ENCODE measurements at places on chromosomes 1 and 21.

- DNase-seq: no peak
These were observed 36.6 kb downstream of the VANGL2 start for GRCh38 chr1:160436966-160437365.

DNA sequence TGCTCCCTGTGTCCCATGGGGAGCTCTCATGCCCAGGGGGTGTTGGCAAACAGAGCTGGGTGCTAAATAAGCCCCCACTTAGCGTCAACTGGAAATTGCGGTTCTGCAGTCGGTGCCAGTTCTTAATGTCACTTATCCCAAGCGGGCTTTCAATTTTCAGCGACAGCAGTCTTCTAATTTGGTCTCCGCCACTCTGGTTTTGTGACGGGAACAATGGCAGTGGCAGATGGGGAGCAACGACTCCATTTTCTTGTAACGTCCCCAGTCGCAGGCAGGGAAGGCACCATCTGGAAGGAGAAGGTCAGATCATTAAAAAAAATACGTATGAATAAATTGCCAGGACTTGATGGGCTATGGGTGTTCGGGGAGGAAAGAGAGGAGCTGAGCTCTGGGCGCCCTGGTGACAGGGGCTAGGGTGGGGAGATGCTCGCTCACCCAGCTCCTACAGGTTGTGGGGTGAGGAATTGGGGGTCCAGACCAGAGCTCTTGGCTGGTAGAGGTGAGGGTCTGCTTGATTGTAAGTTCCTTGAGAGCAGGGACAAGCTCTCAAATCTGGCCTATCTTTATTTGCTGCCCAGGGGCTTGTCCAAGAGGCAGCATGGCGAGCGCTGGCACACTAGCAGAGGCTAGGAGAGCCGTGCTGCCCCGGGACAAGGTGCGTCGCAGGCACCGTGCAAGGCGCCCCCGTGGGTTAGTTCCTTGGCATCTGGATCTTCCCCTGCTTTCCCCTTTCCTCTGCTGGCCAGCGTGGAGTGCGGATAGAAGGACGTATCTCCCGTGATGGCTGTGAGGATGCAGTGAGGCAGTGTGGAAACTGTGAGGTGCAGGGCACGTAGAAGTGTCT lies 105.8 kb downstream of the ARHGEF10L start:
- DNase-seq: no peak

DNA sequence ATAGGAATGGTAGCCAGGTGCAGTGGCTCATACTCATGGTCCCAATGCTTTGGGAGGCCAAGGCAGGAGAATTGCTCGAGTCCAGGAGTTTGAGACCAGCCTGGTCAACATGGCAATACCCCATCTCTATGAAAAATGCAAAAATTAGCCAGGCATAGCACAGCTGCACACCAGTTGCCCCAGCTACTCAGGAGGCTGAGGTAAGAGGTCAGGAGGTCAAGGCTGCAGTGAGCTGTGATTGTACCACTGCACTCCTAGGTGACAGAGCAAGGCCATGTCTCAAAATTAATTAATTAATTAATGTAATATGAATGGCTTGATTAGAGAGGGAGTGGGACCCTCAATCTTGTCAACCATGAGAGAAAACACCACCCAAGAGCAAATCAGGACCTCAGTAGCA lies 198.7 kb upstream of the DUSP10 start:
- DNase-seq: no peak

- DNase-seq: no peak
These were observed 7.9 kb upstream of the RAB7B start for GRCh38 chr1:206011057-206011456.

DNA sequence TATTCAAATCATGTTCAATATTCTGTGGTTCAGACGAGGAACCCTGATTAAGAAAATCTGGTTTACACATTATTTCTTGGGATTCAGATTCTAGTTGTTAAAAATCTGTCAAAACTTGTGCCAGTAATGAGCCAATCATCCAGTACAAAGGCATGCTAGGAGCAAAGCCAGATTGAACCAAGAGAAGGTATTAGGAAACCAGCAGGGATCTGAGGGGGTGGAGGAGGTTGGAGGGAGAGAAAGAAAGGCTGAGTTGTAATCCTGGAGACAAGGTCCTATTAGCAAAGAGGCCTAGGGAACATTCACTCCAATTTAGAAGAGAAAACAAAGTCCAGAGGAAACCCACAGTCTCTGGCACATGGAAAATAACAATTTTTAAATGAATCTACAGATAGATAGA lies 352.9 kb downstream of the LTN1 start:
- DNase-seq: no peak

DNA sequence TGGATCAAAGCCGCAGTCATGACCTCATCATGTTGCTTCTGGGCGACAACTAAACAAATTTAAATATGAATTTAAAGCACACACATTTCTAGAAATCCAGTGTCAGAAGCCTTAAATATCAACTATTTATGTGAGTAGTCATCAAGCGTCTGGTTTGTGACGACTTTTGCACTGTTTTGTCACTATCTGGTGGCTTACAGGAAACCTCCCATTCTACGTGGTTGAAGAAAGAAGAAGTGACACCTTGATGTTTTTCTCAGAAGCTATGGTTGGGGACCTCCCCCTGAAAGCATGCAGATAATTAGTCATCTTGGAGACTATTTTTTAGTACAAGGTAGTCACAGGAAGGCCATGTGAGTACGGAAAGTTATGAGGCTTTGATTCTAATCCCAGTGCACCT lies 58.5 kb downstream of the TENT5C start:
- DNase-seq: no peak

DNA sequence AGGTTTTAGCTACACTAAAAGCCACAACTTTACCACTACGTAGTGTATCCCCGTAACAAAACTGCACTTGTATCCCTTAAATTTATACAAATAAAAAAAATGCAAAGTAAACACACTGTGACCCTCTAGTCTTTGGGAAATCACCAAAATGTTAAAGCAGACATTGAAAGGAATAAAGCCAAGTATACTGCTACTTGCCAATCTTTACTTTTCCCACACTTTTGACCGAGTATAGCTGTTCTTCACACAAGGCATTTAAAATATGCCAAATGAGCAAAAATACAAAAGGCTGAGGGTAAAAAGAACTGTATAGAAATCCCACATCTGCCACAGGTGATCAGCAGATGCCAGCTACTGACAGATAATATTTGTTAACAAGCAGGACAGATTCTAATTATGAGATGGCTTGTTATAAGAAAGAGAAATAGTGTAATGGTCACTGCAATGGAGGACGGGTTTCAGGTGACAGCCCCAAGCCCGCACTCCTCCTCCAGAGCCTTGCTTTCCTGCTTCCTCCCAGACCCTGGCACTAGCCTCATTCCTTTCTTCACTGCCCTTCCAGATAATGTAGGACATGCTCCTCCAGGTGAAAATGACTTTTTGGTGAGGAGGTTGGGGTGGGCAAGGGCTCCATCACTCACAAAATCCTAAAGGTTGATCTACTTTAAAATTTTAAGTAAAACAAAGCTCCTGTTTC lies 18.1 kb downstream of the KCNT2 start:
- peak; percentile 27 for DNase-seq

DNA sequence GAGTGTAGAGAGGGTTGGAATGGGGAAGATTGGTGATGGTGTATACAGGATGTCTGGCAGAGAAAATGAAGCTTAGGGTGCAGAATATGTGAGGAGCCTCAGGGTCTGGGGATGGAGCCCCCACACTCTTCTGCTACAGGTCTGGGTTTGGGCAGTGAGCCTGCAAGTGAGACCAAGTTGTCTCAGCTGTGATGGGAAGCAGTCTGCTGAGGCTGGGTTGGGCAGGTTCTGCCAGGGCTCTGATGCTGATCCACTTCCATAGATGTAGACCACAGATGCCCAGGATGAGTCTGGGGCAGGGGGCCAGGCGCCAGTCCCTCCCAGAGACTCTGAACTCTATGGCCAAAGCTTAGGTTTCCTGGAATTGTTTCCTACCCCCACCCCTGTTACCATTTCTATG lies 516.9 kb downstream of the PTPRU start:
- no peak for DNase-seq

DNA sequence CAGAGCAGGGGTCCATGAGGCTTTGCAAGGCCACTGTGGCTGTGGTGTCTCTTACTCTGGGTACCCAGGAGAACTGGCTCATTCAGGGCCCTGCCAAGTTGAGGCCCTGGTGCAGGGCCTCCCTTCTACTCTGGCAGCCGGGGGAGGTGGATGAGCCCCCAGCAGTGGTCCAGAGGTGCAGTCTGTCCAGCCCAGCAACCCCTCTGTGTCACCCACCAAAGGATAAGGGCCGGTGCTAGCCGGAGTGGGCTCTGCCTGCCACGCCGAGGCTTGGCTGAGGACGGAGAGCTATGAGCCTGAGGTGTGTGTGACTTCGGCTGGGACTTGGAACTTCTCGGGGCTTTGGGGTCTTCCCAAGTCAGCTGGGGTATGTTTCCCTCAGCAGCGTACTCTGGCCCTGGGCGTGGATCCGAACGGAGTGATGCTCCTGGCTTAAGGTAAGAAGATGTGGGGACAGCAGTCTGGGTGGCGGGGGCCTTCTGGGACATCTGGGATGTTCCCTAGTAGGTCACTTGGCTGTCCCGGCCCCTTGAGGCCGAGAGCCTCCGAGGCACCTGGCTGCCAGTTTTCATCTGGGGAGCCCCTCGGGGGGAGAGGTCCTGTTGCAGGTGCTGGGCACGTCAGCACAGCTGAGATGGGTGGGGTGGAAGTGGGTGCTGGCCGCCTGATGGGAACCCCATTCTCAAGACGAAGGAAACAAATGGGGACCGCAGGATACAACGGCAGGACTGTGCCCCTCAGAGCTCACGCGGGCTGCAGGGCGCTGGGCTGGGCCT lies 25.9 kb downstream of the RUNX3 start:
- DNase-seq: no peak

DNA sequence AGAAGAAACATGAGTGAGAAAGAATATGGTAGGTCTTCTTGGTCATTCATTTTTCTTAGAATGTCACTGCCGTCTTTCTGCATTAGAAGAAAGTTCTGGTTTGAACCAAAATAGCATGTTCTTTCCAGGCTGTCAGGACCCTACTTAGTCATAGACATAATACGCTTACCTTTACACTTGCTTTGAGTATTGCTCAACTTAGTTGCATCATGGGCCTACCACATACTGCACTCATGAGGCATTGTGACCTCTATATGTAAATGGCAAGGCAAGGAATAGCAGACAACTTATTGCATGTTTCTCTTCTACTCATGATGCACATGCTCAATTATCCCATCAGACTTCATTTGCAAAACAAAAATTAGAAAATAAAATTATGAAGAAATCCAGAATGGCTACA lies 415.0 kb downstream of the HLX start:
- no peak for DNase-seq

GRCh38 chr21:27589781-27590180 lies 622.9 kb upstream of the ADAMTS5 start:
- DNase-seq: no peak

GRCh38 chr1:89672489-89673183 lies 39.7 kb downstream of the LRRC8C start:
- no peak for DNase-seq

DNA sequence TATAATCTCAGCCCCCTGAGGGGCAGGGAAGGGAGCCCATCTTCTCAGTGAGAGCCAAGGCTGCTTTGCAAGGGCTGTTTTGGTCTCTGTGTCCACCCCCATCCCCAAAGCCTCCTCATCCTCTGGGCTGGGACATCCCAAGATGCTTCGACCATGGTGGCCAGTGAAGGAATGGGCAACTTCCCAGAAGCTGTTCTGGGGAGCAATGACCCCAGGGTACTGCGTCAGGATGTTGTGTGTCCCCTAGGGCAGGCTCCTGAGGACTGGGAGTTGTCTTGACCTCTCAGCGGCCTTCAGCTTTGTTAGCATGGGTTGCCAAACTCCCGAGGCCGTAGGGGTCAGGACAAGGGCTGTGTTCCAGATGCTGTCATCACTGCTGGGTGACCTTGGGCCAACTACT lies 238.4 kb upstream of the POU3F1 start:
- no peak for DNase-seq

- DNase-seq: no peak
These were observed 7.9 kb upstream of the ADGRB2 start for GRCh38 chr1:31771891-31772668.

- DNase-seq: peak; percentile 85
These were observed at the start of gene ASTN1 for GRCh38 chr1:177164380-177165068. Gene ASTN1, minus strand, starts transcription at chr1:177164712. Its CDS starts 36 bp downstream, at chr1:177164676.

GRCh38 chr1:65538664-65539063 lies 118.2 kb downstream of the LEPR start:
- no peak for DNase-seq

DNA sequence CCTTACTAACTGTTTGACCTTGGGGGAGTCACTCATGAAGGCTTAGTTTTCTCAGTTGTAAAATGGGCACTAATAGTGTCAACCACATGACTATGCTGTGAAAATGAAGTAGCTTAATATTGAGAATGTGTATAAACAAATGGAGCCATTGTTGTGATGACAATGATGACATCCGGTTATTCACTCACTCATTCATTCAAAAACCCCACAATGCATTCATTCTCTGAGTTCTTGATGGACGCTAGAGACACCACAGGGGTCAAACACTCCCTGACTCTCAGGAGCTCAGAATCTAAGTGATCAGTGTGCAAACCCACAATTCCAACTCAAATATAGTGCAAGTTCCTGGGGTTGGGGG lies 138.9 kb downstream of the FOXD2 start:
- DNase-seq: no peak

DNA sequence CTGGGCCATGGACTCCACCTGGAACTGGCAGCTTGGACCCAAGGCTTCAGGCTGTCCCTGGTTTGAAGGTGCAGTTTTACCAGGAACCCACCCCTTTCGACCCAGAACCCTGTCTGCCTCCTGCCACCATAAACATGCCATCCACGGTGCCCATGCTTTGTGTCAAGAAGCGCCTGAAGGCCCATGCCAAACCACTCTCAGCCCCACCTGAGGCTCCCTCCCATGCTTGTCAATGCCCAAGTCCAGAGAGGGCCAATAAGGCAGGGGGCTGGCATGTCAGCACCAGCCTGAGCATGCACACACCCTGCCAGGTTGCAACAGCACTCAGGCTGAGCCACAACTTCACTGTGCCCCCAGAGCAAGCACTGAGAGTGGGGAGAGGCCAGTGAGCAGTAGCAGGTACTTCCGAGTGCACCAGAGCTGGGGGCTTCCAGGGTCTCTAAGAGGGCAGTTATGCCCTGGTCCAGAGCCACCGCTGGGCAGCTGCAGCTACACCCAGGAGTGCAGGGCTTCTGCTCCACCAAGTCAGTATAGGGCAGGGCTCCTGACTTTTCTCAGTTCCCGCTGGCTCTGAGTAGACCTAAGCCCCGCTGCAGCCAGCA lies 1256.0 kb downstream of the AMY1C start:
- no peak for DNase-seq

- DNase-seq: no peak
These were observed 59.1 kb downstream of the PLXNA2 start for GRCh38 chr1:208184966-208185654.

DNA sequence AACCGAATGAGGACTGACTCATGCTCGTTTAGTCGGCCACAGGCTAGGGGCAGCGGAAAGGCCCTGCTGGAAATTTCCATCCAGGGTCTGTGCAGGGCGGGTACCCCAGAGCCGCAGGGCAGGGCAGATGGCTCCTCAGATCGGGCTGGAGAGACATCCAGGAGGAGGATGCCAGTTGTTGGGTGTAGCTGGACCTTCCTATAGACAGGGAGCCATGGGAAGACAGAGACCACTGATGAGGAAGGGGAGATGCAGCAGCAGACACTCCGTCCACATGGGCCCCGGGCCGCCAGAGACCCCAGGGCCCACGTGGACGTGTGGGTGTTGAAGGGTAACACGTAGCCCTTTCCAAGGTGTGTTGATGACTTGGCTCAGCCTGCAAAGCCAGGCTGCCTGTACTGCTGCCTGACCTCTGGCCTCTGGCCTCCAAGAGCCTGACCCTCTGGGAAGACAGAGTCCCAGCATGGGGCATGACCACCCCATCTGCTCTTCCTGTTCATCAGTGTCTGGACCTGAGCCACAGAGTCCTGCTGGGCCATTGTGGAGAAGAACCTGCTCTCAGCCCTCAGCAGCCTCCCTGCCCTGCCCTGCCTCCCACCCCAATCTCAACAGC lies 4.8 kb downstream of the GNG4 start:
- DNase-seq: no peak

GRCh38 chr1:39690794-39691382 lies 345 bp downstream of the HPCAL4 start:
- DNase-seq: no peak
